DND-41 (cell line): ENCODE measurements at places on chromosomes 2 and 18.

- no peaks in the 10 kb centered on the region for H3K27me3 ChIP-seq
- DNase-seq: no peak
- no peak within 1 kb of the TSS for H3K4me3 ChIP-seq
- H3K27ac ChIP-seq: no peak within 1 kb of the TSS
These were observed at the start of gene TUBB6 for GRCh38 chr18:12307701-12308385. TSS of gene TUBB6 (plus strand) at chr18:12308241. CDS start at chr18:12308293, 52 bp downstream.

- no peak overlapping the region for H3K4me3 ChIP-seq
- no peaks in the 10 kb centered on the region for H3K27me3 ChIP-seq
- no peak for DNase-seq
- H3K27ac ChIP-seq: no peak overlapping the region
- no peaks in the 10 kb centered on the region for H3K36me3 ChIP-seq
These were observed 222.0 kb downstream of the TMEM182 start for GRCh38 chr2:102983786-102984185.

GRCh38 chr2:110748489-110748867 is 16.1 kb downstream of the ACOXL start:
- peaks cover 62% of the 10 kb centered on the region for H3K4me1 ChIP-seq
- DNase-seq: peak; percentile 97
- H3K27me3 ChIP-seq: no peaks in the 10 kb centered on the region
- no peak overlapping the region for H3K4me3 ChIP-seq
- peak overlapping the region; percentile 99 for H3K27ac ChIP-seq

DNA sequence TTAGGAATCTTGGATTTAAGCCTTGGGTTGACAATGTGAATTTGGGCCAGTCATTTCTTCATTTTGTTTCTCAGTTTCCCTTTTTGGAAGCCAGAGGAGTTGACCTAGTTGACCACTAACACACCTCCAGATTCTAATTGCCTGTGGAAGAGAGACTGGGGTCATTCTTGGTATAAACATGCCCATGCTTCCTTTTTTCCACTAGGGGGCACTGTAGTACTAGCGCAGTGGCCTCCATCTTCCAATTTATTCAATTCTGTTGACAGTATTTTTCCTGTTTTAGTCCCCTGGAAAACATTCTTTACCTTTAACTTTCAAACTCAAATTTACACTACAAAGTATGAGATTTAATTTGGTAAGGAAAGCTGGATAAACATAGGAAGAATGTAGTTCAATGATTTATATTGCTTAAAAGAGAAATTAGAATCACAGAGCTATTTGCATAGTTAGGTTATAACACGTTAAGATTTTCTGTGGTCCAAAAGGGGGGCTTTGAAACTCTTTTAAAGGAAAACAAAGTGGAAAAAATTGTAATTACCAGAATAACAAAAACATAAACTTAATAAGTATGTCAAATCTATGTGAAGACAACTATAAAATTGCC is 57.5 kb upstream of the AGPS start:
- H3K36me3 ChIP-seq: peaks cover 15% of the 10 kb centered on the region; the same call in 1 of the 2 replicates
- H3K4me1 ChIP-seq: peaks cover 13% of the 10 kb centered on the region
- H3K27ac ChIP-seq: no peak overlapping the region

GRCh38 chr2:177738461-177739235 is 333.9 kb downstream of the PDE11A start:
- no peak overlapping the region for H3K4me3 ChIP-seq
- DNase-seq: no peak
- H3K4me1 ChIP-seq: no peaks in the 10 kb centered on the region
- no peaks in the 10 kb centered on the region for H3K36me3 ChIP-seq
- H3K27ac ChIP-seq: no peak overlapping the region
- H3K27me3 ChIP-seq: no peaks in the 10 kb centered on the region

GRCh38 chr18:13558124-13558523 is 168.2 kb downstream of the FAM210A start:
- H3K36me3 ChIP-seq: peaks cover 26% of the 10 kb centered on the region
- no peak overlapping the region for H3K27ac ChIP-seq
- H3K4me1 ChIP-seq: peaks cover 6% of the 10 kb centered on the region; the same call in 1 of the 2 replicates
- DNase-seq: peak; percentile 59
- no peaks in the 10 kb centered on the region for H3K27me3 ChIP-seq
- H3K4me3 ChIP-seq: no peak overlapping the region
